ENCODE measurements at places on chromosomes 6 and 20. TPM values are rescaled to one million over a fixed set of nuclear protein-coding genes. Genes with fewer than 3 reads are reported as not detected.

DNA sequence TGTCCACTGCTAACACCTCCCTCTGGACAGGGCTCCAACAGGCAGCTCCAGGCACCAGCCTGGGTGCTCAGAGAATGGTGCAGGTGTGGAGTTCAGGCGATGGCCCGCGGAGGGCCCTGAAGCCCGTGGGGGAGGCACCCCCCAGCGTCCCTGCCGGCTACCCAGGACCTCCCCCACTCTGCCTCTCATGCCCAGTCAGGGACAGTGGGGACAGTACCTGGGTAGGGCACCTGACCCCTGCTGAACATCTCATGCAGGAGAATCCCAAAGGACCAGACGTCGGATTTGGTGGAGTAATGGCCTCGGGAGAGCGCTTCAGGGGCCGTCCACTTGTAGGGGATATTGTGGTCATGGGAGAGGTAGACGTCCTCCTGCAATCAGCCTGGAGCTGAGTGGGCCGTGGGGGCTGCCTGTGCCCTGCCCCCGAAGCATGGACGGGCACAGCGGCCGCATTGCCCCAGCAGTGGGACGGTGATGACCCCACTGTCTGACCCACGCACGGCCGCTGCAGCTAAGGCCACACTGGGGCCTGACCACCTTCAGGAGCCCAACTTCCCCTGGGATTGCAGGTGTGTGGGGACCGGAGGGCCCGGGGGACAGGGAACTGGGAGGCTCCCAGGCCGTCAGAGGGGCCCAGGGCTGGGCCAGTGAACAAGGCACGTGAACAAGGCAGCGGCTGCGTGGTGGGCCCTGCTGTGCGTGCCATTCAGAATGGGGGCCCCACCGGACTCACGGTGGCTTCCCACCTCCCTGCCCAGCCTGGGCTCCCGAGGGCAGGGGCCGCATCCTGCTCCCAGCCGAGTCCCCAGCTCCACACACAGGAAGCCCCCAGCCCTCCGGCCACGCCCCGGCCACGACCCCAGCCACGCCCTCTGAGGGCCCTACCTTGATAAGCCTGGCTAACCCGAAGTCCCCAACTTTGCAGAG is 7.1 kb downstream of the PTK6 start:
- DNase-seq = no peak

DNA sequence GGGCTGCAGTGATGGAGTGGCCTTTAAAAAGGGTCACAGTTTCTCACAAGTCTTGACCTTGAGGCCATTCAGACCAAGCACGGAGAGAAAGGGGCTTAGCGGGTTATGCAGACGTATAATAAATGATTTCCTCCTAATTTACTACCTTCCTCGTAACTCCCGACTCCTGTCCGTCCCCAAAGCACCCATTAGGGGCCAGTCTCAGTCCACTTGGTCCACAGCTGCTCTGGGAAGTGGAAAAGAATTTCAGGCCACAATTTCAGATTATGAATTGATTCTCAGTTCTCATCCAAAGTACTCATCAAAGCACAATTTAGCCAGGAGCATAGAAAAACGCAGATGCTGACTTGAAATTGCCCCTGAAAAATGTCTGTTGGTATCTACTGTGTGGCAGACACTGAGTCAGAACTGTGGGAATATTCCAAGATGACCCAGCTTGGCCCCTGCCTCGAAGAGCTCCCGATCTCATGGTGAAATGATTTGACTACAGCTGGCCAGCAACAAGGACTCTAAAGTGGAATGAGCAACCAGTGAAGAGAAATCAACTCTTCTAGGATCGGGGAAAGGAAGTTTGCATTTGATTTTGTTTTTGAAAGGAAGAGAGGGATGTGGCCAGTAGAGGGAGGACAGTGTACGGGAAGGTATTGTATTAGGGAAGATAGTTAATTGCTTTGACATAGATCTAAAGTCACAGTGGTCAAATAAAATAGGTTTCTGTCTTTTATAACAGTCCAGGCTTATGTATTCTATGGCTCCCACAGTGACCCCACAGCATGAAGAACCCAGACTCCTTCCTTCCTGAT is 15.2 kb upstream of the STK35 start:
- DNase-seq = peak; percentile 5

DNA sequence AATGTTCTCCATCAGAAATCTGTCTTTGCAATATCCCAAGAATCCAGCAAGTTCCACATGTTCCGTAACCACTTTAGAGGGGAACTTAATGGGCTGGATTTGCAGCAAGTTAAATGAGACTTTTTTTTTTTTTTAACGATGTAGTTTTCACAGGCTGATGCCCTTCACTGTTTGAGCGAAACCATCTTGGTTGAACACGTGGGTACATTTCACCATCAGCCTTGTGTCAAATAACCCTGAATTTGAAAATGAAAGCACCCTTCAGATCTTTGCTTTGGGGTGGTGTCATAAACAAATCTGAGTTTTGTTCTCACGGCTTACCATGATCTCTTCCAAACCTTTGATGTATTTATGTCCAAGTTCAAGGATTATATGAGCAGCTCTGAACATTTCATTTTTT is 73.7 kb upstream of the EXOC2 start:
- no peak for DNase-seq

Gene DNAH8
- 0.05 TPM for total RNA-seq

GRCh38 chr20:21708738-21709534 is 3.5 kb downstream of the PAX1 start:
- no peak for DNase-seq

GRCh38 chr20:61874421-61875068 is 191.1 kb downstream of the TAF4 start:
- DNase-seq = no peak

GRCh38 chr6:93177918-93178317 is 241.4 kb downstream of the EPHA7 start:
- no peak for DNase-seq

DNA sequence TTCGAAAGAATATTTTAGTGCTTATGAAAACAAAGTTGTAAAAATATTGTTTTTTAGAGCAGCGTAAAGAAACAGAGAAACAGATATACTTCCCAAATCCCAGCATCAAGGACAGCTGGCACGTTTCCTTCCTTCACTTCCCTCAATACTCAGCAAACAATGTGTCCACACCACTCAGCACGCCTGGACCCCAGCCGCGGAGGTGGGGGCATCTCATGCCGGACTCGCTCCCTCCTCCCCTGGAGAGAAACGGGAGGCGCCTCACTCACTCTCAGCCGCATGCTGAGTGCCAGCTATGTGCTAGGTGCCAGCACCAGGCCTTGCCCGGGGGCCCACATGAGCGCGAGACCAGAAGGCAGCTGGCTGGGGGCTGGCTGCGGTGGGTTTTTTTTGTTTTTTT is 34.7 kb downstream of the SLC2A4RG start:
- DNase-seq = no peak

- DNase-seq = no peak
These were observed 282.1 kb downstream of the TPBG start for GRCh38 chr6:82645536-82646230.

Gene SCUBE3
- total RNA-seq = 0.03 TPM

Gene SPEF1
- total RNA-seq = not detected

Gene RPRD1B
- total RNA-seq = 24.2 TPM

DNA sequence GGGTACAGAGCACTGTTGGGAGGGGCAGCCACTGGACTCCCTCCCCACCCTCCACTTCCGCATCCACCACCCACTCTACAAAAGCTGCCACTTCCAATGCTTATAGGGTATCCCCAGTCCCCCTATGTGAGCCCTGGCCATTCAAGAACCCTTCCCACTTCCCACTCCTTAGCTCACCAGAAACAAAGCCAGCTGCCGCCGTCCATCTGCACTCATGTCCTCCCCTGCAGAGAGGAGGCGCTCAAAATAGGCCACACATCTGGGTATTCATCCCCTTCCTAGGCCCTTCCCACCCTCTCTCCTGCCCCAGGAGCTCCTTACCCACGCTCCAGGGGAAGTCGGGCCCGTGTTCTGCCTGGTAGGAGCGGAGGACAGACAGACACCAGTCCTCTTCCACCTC is 6.5 kb upstream of the LY6G5C start:
- peak; percentile 70 for DNase-seq

DNA sequence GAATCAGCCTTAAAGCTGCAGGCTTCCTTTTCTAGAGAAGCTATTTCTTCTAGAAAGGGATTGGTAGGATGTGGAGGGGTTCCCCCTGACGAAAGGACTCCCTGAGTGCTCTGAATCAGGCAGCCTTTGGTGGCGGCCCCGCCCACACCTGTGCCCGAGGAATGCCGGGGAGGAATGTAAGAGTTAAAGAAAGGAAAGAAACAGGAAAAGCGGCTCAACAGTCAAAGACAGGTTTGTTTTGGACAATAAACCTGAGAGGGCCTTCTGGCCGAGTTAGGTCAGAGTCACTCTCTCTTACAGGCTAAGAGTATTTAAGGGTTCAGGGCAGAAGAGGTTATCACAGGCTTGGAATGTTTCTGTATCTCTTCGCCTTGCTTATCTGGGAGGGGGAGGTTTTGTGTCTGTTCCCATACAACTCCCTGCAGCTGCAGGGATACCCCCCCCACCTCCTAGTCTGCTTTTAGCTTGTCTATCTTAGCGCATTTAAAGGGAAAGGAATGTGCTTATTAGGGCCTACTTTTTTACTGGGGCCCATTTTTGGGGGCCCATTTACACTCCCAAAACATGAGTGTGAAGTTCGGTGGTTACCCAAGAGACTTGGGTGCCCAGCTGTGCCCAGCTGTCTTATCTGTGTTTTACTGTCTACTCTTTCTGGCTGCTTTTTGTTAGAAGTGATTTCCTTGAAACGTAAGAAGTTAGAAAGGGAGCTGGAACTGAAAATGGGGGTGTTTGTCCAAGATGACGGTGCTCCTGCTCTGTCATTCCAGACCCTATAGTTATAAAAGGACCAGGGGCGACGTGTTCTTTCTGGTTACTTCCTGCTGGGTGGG is 32.8 kb downstream of the DYNLT1 start:
- no peak for DNase-seq

DNA sequence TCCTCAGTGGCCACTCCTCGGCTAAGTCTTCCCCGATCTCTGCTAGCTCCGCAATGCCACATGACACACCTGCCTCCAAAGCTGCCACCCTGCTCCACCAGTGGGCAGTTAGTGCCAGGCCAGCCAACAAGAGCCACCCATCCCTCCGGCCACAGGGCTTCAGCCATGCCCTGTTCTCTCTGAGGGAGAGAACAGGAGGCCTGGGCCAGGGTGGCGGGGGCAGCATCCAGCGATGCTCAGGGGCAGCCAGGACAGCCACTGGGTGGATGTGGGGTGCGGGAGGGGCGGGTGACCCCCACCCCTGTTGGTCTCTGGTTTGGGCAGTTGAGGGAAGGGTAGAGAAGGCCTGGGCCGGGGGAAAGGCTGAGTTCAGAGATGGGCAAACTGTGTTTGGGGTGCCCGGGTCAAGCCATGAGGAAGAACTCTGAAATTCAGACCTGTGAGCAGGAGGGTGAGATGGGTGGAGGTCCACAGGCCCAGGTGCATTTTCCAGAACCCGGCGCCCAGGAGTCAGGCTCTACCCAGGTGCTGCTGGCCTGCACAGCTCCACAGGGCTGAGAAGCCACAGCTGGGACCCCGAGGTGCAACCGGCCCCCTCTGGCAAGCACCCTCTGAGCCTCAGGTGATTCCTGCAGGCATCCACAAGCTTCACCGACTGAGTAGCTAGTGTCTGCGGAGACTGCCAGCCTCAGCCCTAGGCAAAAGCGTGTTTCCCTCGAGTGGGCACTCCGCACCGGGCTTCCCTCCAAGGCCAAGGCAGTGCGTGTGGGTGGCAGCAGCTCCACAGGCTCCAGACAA is 91.1 kb downstream of the SULF2 start:
- DNase-seq = no peak

Data from myocyte (in vitro differentiated cells).